ENCODE measurements at places on chromosomes 16 and 17.
A peak's percentile ranks its signal among the peaks of the same experiment; 100 is the strongest.

DNA sequence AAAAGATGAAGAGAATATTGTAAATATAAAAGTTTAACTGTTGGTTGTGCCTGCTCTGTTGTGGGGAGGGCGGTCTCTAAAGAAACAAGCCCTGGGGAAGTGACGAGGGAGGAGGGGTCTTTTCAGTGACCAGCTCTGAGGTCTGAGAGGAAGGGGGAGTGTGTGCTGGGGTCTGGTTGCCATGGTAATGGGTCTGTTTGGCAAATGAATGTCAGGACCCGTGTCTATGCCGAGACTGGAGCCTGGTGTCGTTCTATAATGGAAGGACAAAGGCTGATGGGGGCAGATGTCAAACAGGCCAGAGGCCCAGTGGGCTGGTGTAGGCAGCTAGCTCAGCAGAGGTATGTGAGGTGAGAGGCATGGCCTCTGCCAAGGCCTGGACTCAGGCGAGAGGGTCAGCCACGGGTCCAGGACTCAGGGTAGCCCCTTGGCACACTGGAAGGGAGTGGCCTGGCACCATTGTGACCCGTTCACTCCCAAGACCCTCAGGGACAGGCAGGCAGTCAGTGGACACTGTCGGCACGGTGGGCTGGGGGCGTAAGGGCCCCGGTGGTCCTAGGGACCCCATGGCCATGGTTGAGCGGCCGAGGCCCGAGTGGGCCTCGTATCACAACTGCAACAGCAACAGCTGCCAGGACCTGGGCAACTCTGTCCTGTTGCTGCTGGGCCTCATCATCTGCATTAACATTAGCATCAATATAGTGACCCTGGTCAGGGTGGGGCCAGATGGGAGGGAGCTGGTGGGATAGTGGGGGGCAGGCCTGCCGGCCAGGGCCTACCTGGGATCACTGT is at the start of gene SPEM1:
TSS of gene SPEM1 (plus strand) at position 506 of the 792 bp plus-strand sequence. CDS start at position 567, 61 bp downstream.
- no peak for DNase-seq

DNA sequence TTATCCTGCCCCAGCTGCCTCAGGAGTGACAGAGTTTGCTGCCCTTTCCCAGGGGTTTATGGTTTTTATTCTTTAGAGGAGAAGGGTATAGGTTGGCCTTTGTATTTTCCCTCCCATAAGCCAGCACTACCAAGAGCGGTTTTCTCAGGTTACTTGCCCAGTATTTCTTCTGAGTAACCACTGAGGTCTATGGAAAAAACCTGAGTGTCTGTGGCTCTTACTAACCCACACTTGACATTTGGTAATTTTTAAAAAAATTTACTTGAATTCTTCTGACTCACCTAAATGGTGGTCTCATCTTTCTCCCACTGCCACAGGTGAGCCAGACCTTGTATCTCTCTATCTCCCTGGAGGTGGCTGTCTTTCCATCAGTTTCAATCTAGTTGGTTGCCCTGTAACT is 6.0 kb downstream of the SLC7A6 start:
- DNase-seq, result no peak

DNA sequence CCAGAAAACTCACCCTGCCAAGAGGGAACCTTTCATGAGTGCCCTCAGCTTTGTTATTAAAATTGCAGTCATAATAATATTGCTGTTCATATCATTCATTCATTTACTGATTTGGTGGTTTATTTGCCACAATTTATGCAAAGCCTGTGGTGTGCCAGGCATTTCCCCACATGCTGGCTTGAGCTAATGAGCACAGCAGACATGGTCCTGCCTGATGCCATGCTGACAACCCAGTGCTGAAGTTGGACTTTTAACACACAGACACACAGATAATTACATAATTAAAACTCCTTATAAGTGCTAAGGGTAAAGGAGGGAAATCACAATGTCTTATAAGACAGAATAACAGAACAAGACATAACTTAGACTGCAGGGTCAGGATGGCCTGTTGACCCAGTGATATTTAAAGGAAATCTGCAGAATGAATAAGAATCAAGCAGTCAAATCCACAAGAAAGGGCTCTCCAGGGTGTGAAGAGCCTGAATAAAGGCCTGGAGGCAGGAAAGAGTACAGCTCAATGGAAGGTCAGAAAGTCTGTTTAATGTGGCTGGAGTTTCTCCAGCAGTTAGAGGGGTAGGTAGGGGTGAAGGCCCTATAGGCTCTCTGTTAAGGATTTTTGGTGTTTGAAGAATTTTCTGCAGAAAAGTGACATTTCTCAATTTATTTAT is 196.9 kb upstream of the CDH11 start:
- no peak for DNase-seq

GRCh38 chr17:75047398-75048098 is 523 bp downstream of the KCTD2 start:
- no peak for DNase-seq

DNA sequence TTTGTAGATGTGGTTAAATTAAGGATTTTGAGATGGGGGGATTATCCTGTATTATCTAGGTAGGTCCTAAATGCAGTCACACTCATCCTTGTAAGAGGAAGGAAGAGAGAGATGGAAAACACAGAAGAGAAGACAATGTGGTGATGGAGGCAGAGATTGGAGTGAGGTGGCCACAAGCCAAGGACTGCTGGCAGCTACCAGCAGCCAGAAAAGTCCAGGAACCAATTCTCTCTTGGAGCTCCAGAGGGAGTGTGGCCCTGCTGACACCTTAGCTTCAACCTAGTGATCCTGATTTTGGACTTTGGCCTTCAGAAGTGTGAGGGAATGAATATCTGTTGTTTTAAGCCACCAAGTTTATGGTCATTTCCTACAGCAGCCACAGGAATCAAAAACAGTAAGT is 18.0 kb downstream of the MAPT start:
- DNase-seq, result no peak

DNA sequence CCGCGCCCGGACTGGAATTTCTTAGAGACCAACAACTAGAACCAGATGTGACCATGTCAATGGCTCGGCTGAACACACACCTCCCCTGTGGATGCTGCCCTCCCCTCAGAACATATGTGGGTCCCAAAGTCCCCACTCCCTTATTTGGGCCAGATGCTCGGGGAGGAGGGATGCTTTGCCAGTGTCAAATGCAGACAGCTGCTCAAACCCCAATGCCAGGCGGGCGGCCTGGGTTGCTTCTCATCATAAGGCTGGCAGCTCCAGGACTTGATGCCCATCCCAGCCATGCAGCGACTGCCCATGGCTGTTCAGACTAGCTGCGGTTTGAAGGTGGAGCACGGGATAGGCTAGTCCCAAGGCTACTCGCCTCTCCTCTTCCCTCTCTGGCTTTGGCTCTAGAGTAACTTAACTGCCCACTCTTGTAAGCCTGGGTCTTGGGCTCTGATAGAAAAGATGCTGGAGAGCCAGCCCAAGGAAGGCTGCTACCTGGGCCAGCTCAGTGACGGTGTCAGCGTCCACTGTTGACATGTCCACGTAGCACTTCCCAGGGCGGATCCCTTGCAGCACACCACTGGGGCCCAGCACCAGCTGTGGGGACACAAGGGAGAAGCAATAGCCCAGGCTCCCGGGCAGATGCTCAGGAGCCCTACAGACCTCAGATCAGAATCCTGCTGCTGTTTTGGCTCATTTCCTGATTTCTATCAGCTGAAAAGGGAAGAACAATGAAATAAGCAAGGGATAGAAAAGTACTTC is 11.0 kb upstream of the ROGDI start:
- DNase-seq, result no peak

- DNase-seq, result no peak
Observed at GRCh38 chr17:76567634-76568432, 17.8 kb downstream of the ST6GALNAC2 start.

- peak; percentile 44 for DNase-seq
Observed at GRCh38 chr17:47776330-47777197, 43.5 kb downstream of the TBX21 start.

- no peak for DNase-seq
Observed at GRCh38 chr16:47599512-47599911, 138.4 kb downstream of the PHKB start.

GRCh38 chr16:78659216-78659615 is 559.8 kb downstream of the WWOX start:
- no peak for DNase-seq

DNA sequence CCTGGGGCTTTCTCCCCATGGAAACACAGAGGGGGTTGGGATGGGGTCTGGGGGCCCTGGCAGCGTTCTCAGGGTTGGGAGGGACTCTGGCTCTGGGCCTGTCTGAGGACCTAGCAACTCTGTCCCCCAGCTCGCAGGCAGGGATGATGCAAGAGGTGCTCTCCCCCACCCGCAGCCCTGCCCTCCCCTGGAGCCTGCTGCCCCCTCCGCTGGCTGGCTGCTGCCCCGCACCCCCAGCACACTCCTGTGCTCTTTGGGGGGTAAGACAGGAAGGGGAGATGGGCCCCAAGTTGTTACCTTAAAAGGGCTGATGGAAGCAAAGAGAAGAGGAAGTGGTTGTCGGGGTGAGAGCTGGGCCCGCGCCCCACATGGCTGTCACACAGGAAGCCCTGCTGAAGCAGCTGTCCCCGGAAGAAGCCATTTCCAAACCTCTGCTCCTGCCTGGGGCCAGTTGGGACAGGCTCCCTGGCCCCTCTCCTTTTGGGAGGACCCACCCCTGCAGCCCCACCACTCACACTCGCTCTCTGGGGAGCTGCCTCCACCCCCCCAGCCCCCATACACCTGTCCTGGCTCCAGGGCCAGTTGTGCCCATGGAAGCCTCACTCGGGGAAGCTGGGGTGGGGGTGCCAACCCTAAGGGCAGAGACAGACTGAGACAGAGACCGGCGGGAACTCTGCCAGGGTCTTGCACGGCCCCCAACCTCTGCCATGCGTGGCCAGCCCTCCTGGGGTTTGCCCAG is 2.5 kb downstream of the CORO1A start:
- DNase-seq, result no peak

GRCh38 chr17:31535581-31535981 is 144.1 kb downstream of the RAB11FIP4 start:
- DNase-seq, result no peak

GRCh38 chr16:4514606-4515005 is 24.0 kb downstream of the CDIP1 start:
- no peak for DNase-seq
